Tongue (tissue), 3 donors: ENCODE measurements at places on chromosomes 2 and 18. TPM values are rescaled to one million over a fixed set of nuclear protein-coding genes. Genes with fewer than 3 reads are reported as not detected.

The SKOR2 gene
- total RNA-seq: not detected

The SERPINB12 gene
- 2.6 TPM for total RNA-seq

DNA sequence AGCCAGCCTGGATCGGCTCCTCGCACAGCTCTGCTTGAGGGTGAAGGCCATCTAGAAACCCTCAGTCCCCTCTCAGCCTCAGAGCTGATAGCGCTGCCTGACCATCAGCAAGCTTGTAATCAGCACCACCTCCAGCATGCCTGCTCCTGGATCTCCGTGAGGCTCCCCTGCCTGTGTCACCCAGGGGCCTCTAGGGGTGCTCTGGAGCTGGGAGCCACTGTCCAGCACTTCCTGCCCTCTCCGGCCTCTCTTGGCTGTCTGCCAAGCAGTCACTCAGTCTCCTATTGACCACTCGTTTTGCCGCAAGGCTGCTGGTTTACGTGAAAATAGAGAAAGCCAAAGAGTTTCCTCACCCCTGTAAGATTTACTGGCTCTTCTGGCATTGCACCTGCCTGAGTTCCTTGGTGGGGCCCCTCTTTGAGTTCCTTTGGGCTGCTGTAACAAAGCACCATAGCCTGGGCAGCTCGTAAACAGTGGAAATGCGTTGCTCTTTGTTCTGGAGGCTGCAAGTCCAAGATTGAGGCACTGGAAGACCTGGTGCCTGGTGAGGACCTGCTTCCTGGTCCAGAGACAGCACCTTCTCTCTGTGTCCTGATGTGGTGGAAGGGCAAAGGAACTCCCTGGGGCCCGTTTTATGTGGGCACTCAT, 17.9 kb downstream of the CAPN10 start:
- peak; percentile 65 for DNase-seq

DNA sequence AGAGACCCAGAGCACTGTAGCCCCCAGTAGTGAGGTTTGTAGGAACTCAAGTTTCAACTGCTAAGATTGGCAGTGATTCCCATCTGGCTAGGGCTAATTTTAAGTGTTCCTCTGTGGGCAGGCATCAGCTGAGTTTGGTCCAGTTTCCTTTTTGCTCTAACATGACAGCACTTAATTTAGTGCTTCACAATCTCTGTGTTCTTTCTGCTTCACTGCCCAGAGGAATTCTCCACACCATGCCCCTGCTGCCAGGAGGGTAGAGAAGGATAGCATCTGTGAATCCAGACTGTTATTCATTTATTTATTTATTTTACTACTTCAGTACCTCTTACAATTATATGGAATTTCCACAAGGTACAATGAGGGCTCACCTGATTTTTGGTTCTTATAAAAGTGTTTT, 549.9 kb upstream of the FSIP2 start:
- no peak for DNase-seq

DNA sequence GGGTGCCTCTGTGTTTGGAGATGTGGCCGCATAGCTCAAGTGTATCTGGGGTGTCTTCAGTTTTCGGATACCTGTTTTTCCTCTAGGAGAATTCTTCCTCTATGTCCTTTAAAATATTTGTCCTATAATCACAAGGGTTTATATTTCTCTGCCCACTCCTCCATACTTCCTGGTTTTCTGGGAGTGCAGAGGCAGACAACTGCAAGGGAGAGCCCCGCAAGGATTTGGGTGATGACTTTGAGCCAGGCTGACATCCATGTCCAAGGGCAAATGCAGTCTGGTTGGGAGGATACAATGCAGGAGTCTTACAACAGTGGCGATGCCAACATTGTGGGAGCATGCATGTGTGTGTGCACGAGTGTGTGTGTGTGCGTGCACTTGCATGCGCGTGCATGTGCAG, 2.1 kb downstream of the IL1RL1 start:
- DNase-seq: no peak

DNA sequence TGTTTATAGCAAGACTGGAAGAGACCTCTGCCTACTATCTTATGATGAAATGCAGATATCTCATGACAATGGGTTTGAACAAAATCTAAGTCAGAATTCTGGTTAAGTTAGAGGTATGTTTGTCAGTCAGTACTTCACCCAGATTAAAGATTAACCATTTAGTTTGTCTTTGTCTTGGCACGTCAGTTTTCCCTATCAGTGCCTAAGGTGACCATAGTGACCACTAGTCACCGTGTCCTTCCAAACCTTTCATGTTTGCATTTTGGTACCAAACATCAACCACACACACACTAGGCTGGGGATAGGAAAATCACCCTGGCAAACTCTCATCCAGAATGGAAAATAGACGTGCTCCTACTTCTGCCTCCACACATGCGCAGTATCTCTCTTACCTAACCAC, 248.9 kb downstream of the PIEZO2 start:
- no peak for DNase-seq

GRCh38 chr2:128145651-128146050, 54.7 kb downstream of the UGGT1 start:
- DNase-seq: no peak

- DNase-seq: no peak
These were observed 37.4 kb downstream of the NPHP1 start for GRCh38 chr2:110167326-110168000.

The NFATC1 gene
- 18.6 TPM for total RNA-seq

The CREG2 gene
- 0.92 TPM for total RNA-seq

- no peak for DNase-seq
These were observed 98.6 kb upstream of the NFU1 start for GRCh38 chr2:69535817-69536241.

GRCh38 chr2:97706708-97707345, 6.5 kb upstream of the ZAP70 start:
- DNase-seq: no peak

The EFR3B gene
- total RNA-seq: 6.1 TPM
